A172 (cell line): ENCODE measurements at places on chromosomes 3 and 15. TPM values are rescaled to one million over a fixed set of nuclear protein-coding genes. Genes with fewer than 3 reads are reported as not detected.

DNA sequence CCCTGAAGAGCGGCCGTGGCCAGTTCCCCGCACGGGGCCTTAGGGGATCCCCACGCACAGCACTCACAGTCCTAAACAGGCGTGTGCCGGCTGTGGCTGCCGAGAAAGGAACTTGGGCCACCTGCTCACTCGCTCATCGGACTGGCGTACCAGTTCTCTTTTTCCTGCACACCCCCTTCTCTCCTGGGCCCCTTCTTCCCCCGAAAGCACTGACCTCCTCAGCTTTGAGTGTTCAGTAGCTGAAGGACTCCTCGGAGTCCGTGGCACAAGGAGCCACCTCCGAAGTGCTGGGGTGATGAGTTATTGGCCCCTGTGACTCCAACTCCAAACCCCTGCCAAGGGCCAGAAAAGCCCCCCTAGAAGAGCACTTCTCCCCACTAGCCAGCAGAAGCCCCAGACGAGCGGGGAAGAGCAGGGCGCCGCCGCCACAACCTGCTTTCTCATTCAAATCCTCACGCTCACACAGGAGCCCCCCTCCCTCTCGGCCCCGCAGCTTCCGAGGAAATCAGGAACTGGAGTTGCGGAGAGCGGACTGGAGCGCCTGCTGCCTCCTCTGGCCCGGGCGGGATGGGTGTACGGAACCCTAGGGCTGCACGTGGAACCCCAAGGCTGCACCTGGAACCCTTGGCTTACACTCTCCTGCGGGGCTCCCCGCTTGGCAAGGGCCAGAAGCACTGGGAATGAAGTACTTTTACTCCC lies at the start of gene PLCH1:
Gene PLCH1, minus strand, starts transcription at position 446 of the 699 bp plus-strand sequence. CDS start 40,847 bp downstream, outside the sequence.
- DNase-seq: peak; percentile 52

DNA sequence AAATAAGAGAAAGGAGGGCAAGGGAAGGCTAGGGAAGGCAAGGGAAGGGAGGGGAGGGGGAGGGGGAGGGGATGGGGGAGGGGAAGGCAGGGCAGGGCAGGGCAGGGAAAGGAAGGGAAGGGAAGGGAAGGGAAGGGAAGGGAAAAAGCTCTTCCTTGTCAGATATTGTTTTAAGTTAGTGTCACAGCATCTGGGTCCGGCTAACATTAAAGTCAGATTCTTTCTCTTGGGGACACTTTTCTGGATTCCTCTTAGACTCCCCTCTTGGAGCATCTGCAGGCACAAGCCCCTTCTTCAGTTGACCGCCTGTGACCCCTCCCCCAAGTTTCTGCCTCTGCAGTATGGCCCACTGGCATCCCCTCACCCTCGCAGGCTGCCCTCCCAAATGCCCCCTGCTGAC lies 26.0 kb downstream of the BFSP2 start:
- no peak for DNase-seq

DNA sequence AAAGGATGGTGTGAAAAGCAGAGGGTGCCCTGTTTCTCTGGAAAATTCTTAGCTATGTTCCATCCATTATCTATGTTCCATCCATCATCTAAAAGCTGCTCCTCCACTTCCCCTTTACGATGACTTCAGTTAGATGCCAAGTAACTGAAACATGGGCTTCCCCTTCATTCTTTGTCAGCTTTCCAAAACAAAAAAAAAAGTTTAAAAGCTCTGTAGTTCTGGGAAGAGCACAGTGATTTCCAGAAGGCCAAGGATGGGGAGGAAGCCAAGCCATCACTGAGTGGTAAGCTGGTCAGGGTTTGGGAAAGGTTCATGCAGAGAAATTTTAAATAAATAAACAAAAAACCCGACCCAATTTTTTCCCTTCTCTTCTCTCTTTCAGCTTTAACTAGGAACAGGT lies 111.5 kb downstream of the CFAP44 start:
- DNase-seq: no peak

DNA sequence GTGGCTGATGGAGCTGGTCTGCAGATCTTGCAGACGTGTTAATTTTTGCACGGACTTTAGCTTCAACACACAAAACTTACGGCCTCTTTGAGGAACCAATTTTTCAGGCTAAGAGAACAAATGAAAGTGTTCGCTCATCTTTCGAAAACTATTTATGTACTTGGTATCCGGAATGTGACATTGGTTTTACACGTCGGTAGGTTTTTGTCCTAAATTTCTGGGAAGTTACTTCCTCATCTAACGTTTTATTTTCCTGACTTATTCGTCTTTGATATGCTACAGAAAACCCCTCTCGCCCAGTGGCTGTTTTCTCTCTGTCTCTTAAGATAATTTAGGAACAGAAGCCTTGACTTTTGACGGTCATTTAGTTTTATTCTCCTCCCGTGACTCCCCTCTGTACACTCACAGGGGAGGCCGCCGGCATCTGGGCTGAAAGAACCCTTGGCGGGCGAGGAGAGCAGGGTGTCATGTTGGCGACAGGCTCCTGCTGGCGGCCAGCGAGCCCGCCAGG lies 834 bp upstream of the GREM1 start:
- DNase-seq: no peak

- DNase-seq: no peak
These were observed 19.7 kb upstream of the IQSEC1 start for GRCh38 chr3:13092621-13093617.

The CELSR3 gene
- 4.9 and 5.8 TPM in 2 replicates for total RNA-seq

The LYZL4 gene
- not detected in 2 replicates for total RNA-seq

GRCh38 chr3:8853081-8853480 lies 83.7 kb upstream of the OXTR start:
- DNase-seq: no peak
